ENCODE measurements at places on chromosomes 7 and 10.

DNA sequence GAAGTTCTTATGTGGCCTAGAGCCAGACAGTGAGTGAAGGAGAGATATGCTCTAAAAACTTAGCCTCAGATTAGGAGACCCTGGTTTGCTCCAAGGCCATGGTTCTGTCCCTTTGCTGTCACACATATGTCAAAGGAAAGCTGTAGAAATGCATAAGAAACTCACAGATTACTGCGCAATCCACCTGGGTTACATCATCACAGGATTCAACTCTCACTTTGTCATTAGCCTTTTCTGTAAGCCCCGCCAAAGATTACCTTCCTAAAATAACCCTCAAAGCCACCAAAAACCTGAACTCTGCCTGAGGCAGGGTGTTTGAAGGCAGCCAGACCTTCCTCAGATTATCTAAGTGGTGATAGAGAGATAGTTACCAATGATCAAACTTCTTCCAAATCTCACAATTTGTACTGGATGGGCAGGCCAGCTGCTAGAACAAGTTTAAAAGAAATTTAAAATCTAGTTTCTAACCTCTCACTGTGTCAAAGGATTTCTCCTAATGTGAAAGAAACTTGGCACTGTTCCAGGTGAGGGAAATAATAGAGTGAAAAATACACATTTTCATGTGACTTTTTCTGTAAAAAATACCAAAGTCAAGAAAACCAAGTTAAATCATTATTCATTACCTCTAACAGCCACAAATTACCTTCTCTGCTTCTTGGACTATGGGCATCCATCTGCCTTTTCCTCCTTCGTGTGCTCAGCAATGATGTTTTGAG is 567.2 kb downstream of the SUGCT start:
- DNase-seq = peak; percentile 23

DNA sequence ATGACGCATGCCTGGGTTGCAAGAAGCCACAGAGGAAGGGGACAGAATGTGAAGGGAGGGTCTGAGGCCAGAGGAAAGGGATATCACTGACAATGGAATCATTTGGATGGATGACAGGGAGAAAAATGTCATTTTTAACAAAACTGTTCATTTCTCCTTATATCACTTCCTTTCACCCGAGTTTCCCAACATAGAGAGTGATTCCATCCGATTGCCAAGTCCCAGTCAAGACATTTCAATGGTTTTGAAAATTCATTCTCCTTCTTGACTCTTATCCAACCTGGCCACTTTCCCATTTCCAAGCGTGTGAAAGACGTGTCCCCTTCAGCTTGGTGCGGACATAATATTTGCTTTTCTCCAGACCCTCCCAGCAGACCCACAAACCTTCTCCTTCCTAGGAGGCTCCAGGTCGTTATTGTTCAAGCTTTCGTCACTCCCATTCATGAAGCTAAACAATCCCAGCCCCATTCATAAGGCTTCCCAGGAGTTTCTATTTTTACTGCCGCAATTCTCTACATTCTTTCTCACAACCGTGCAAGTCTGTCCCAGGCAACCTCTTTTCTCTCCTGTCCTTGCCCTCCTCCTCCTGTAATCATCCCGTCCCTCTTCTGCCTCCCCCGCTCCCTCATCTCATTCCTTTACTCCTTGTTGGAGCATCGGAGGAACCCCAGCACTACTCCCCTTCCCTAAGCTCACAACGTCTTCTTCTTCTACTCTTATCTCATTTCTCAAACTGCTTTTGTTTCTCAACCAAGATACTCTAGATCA is 301.3 kb upstream of the KLF6 start:
- no peak for DNase-seq

GRCh38 chr7:149422162-149422913 is 38.5 kb downstream of the ZNF777 start:
- peak; percentile 66 for DNase-seq

DNA sequence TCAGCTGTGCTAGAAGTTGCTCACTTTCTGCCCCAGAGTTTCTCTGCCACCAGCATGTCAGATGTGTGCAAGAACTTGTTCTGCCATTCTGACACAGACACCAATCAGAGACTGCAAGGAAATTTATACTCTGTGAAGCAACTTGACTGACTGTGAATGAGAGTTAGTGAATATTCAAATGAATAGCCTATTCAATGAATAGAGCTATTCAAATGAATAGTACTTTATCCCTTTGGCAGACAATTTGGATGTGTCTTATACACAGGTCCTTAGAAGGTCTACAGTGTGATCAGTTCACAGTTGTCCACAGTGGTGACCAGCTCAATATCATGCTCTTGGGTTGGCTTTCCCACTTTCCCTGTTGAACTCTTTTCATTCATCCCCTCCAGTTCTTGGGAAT is 138.1 kb downstream of the MACC1 start:
- DNase-seq = no peak

DNA sequence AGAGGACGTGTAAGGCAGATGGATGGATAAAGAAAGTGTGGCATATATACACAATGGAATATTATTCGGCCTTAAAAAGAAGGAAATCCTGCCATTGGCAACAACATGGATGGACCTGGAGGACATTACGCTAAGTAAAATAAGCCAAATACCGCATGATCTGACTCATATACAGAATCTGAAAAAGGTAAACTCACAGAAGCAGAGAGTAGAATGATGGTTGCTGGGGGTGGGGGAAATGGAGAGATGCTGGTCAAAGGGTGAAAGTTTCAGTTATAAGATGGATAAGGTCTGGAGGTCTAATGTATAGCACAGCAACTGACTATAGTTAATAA is 36.3 kb downstream of the AFAP1L2 start:
- no peak for DNase-seq

GRCh38 chr10:50480054-50481007 is 143.4 kb downstream of the SGMS1 start:
- no peak for DNase-seq

- DNase-seq = no peak
Observed at GRCh38 chr7:82629583-82629982, 186.0 kb upstream of the CACNA2D1 start.

DNA sequence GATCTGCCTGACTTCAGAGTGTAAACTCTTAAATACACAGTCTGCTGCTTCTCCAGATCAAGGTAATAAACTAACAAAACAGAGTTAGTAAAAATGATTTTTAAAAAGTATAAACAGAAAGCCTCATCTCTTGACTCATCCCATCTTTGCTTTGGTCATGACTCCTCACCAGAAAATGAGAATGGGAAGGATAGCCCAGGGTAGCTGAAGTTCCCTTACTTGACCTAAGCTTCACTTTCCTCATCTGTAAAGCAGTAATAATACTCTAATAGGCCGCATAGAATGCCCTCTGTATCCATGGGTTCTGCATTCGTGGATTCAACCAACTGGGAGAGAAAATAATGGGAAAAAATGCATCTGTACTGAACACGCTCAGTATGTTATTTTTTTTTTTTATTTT is 11.3 kb upstream of the SLC25A28 start:
- DNase-seq = no peak

DNA sequence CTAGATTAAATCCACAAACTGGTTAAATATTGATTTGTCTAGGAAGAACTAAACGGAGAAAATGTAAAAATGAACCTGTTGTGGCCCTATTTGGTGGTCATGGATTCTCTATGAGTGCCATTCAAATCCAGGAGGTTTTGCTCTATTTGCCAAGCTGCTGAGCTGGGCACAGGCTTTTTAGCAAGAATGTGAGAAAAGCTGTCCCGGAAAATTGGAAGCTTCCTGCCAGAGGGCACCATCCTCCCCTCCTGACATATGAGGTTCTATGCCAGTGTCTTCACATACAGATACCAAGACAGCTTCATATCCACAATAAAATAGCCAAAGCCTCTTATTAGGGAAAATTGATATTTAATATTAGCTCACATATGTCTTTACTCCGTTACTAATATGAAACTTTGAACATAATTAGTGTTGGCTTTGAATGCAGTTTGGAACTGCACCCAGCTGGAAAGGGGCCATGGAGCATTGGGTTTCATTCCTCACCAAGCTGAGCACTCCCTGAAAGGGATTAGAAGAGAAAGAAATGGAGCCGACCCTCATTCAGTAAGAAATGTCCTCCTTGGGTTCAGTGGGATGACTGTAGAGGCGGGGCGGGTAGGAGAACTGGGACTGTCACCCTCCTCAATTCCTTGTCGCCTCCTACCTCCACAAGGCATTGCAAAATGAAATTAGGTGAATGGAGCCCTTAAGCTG is 47.8 kb downstream of the NRCAM start:
- DNase-seq = no peak

DNA sequence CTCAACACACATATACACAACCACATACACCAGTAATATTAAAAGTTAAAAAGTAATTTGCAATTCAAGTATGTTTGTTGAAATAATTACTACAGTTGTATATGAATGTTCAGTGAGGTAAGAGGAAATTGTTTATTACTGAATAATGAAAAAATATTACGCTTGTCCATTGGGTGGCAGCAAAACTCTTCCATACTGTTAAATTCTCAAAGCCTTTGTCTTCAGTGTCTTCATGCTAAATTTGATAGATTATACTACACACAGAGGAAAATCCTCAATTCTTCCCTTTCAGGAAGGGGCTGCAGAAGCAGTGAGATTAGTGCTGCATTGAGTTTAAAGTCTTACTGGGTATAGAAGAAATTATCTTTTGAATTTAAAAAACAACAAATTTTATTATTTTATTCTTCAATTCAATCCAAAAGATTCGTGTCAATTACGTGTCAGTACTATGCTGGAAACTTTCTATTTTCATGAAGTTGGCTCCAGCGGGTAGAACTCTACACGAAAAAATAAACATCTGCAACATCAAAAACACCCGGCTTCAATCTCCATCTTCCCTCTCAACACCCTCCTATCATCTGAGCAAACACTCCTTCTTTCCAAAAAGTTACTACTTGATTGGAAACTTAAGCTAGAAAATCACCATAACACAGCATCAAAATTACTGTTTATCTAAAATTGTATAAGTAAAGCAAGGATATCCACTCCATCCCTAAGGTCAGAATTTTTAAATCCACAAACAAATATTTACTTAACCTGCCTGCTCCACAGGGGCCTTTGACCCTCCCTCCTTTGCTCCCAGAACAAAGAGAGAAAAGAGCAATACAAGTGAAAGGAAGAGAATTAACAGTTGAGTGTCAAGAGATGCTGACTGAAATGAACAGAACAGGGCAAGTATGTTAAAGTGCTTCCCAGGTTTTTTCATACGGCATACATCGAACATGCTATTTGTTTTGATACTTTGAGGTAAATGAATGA is 37.0 kb upstream of the TES start:
- DNase-seq = peak; percentile 37

GRCh38 chr7:20778063-20778721 is 8.5 kb downstream of the SP8 start:
- peak; percentile 14 for DNase-seq

DNA sequence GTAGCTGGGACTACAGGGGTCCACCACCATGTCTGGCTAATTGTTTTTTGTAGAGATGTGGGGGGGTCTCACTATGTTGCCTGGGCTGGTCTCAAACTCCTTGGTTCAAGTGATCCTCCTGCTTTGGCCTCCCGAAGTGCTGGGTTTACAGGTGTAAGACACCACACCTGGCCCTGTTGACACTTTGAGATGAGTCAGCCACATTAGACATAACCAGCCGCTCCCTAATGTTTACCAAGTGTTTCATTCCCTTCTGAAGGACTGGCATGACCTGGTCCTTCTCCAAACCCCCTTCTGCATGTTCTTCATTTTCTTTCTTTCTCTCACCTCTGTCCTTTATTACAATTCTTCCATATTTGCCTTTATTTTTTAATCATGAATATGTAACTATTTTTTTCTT is 67.8 kb downstream of the TAF3 start:
- no peak for DNase-seq

DNA sequence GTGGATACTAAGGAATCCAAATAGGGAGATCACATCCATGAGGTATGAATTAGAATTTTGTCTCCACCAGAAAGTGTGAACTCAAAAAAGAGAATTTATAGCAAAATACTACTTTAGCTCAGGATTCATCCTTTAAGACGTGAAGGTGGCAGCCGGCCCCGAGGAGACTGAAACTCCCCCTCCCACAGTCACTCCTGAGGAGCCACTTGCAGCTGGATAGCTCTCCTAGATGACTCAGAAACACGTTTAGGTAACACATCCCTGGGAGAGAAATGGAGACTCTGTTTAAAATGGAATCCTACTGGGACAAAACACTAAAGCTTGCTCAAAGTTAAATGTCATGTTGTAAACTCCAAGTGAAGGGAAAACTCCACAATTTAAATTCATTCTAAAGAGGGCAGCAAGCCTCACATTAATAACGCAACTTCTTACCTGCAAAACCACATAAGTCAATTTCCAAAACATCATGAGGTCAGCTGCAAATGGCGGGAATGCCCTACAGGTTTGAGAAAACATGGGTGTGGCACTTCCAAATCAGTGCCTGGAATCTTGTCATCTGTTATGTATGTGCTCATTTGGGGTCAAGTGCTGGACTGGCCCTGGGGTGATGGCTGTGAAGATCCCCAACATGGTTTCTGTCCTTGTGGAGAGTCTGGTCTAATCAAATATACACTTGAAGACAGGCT is 46.2 kb downstream of the ICA1 start:
- no peak for DNase-seq

DNA sequence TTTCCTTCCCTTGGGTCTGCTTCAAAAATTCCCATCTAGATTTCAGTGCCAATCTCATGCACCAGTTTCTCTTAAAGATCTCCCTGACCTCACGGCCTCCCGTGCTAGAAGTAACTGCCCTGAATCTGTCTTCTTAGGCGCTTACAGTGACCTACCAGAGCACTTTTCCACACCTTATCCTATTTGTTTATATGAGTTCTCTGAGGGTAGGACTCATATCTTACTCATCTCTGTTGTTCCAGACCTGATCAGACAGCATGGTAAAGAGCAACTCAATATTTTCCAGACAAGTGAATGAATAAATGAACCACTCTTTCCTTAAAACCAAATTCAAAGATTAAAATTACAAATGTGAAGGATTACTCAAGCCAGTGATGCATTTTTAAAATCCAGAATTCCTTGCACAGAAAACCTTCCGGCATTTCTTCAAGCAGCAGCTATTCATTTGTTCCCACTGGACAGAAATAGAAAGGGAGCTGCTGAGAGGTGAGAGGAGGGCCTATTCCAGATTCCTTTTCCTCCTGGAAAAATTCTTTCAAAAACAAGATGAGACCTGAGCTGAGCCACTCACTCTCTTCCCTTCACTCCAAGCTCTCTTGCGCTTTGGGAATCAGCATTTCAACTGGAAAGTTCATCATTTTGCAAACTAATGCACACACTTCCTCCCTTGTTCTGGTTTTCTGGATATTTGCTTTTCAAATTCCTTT is 94.6 kb downstream of the ELMO1 start:
- DNase-seq = no peak

DNA sequence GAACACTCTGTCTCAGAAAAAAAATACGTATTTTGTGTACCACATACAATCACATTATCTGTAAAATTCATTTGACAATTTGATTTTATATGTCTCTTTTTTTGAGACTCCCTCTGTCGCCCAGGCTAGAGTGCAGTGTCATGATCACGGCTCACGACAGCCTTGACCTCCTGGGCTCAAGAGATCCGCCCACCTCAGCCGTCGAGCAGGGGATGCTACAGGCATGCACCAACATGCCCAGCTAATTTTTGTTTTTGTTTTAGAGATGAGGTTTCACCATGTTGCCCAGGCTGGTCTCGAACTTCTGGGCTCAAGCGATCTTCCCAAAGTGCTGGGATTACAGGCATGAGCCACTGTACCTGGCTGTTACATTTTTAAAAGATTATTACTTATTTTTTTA is 11.6 kb upstream of the BAZ1B start:
- no peak for DNase-seq
